Natural killer cell treated with Interleukin-12 subunit alpha and Interleukin-12 subunit beta and Interleukin-15 and Interleukin-18, amount 100 ng/mL, for 72 hours (primary cell): ENCODE measurements at places on chromosomes 4 and X. TPM values are rescaled to one million over a fixed set of nuclear protein-coding genes. Genes with fewer than 3 reads are reported as not detected.

HPGDS gene
- total RNA-seq, result 1.5 TPM

LRP2BP gene
- total RNA-seq, result 0.45 TPM

LANCL3 gene
- total RNA-seq, result 1.5 TPM

TLR3 gene
- total RNA-seq, result 1.8 TPM

GUCY1B1 gene
- 0.33 TPM for total RNA-seq
